GM13976 (cell line): ENCODE measurements at places on chromosomes 1 and 21.

DNA sequence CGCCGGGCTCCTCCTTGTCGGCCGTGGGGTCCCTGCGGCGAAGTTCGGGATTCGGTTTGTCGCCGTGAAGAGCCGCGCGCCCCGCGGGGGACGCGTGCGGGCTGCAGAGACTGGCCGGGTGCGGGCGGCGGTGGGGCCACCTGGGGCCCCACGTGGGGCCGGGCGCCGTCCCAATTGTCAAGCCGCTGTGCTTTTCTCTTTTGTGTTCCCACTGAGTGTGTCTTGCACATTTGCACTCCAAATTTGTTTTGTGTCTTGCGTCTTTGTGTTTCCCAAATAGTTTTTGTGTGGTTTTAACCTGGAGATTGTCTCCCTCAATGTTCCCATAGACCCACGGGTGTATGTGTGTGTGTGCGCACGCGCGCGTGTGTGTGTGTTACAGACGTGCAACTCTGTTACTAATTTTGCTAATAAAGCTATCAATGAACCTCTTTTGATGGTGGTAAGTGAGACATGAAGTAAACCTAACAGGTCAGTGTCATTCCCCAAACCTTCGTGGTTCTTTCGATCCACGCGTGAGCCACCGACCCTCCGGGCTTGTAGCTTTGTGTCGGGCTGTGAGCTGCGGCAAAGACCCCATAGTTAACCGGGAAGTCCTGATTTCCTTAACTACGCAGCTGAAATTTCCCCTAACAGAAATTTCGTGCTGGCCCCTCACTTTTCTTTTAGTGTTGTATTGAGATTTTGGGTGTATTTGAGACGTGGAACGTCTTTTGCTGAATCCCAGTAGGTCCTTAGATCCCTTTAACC lies 708 bp downstream of the PRDM2 start:
- DNase-seq = peak; percentile 72

DNA sequence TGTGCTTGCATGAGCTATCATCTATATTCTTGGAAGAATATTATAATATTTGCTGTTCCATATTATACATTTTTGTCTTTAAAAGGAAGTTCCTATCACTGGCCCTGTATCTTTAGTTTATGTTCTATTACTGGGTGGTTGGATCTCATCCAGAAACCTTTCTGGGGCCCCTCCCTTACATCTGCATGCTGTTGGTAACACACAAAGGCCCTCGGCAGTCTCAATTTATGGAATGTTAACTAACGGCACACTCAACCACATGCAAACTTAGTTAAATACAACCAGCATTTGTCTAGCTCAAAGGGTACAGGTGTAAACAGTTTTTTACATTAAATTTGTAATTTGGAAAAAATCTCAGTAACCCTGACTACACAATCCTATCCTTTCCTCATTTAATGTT lies 9.7 kb upstream of the HYI start:
- DNase-seq = no peak

DNA sequence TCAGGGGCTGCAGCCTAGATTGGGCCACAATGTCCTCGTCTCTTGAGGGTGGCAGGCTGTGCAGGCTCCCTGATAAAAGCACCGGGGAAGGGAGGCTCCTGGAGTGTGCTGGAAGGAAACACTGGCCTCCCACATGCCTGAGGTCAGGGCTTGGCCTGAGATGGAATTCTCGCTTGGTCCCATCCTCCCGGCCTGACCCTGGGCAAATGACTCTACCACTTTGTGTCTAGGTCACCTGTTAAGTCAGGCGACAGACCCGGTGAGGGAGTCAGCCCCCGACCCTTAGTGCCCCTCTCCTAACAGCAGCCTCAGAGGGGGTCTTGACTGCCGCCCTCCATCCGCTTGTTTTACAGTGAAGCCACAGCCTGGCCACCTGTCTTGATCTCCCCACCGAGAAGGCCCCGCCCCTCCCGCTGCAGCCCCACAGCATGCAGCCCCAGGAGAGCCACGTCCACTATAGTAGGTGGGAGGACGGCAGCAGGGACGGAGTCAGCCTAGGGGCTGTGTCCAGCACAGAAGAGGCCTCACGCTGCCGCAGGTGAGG lies 2.5 kb downstream of the SMIM1 start:
- DNase-seq = no peak

DNA sequence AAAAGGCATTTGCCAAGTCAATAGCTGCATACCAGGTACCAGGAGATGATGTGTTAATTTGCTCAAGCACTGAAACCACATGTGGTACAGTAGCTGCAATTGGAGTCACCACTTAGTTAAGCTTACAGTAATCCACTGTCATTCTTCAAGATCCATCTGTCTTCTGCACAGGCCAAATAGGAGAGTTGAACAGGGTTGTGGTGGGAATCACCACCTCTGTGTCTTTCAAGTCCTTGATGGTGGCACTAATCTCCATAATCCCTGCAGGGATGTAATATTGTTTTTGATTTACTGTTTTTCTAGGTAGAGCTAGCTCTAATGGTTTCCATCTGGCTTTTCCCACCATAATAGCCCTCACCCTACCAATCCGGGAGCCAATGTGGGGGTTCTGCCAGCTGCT lies 91.9 kb downstream of the FCRL5 start:
- DNase-seq = no peak

- no peak for DNase-seq
Observed at GRCh38 chr1:66464351-66464750, 69.6 kb upstream of the SGIP1 start.

GRCh38 chr1:21655259-21655658 lies 13.9 kb downstream of the RAP1GAP start:
- no peak for DNase-seq

- DNase-seq = no peak
Observed at GRCh38 chr21:44594406-44594916, 2.2 kb upstream of the KRTAP10-6 start.
